ENCODE measurements at places on chromosomes 3 and 15. TPM values are rescaled to one million over a fixed set of nuclear protein-coding genes. Genes with fewer than 3 reads are reported as not detected.

Gene TRIM69
- 5.2 TPM for total RNA-seq

Gene GOLGA8T
- total RNA-seq = 0.30 TPM

- DNase-seq = no peak
Measured at GRCh38 chr3:122067588-122068240, 12.6 kb downstream of the CD86 start.

DNA sequence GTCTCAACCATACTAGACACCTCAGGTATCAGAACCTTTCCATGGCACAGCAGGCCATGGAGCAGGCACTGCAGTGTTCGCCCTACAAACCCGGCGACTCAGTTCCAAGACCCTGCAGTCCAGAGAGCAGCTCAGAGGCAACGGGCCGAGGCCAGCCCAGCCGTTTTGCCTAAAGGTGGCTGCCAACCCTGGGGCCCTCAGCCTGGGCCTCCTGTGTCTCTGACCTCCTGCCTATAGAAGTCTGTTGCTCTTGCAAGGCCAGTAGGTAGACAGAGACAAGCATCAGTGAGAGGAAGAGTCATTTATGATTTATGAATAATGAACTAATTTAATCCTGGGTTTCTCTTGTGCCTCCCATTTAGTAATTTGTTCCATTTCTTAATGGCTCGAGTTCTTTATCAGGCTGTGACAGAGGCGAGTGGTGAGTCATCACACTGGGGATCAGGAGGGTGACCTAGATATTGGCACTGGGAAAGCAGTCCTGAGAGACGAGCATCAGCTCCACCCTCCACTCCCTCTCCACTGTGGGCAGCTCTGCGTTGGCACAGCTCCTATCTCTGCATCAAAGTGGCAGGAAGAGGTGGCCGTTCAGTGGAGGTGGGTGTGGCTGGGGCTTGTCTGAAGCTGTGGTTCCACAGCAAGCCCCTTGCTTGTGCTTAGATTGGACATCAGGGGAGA lies 79.8 kb downstream of the ABHD5 start:
- peak; percentile 49 for DNase-seq

DNA sequence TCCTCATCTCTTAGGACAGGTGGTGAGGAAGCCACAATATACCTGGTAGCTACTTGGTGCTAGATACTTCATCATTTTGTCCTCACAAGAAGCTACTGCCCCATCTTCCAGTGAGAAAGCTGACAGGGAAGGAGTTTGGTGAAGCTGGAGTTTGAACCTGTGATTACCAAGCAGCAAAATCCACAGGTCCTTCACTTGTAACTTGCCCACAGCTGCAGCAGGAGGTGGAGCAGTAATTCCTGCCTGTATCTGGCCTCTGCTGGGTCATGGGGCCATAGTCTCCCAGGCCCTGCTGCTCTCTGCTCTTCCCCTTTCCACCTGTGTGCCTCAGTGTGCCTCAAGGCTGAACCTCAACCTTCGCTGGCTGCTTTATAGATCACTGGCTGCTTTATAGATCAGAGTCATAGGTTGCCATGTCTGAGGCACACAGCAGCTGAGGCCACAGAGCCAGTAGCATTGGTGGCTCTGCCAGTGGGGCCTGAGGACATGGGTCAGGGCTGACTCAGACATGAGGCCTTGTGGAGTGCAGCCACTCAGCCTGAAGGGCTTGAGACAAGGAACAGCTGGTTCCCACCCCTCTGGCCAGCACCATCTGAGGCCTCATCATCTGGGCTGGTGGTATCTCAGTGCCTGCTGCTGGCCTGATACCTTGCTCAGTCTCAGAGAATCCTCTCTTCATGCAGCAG lies 11.1 kb upstream of the CHRNB4 start:
- no peak for DNase-seq

- DNase-seq = no peak
Measured at GRCh38 chr3:175818811-175819464, 959.8 kb downstream of the NAALADL2 start.
